Activated CD4-positive, alpha-beta T cell treated with anti-CD3 and anti-CD28 coated beads, Interleukin-2, amount 50 U/mL, for 4 hours (primary cell): ENCODE measurements at places on chromosomes 7 and 10.

GRCh38 chr7:105623378-105623777 lies 42.1 kb upstream of the EFCAB10 start:
- no peak for DNase-seq

GRCh38 chr7:112497481-112497880 lies 16.7 kb downstream of the LSMEM1 start:
- no peak for DNase-seq

GRCh38 chr10:4270116-4270515 lies 485.1 kb upstream of the KLF6 start:
- DNase-seq: no peak

DNA sequence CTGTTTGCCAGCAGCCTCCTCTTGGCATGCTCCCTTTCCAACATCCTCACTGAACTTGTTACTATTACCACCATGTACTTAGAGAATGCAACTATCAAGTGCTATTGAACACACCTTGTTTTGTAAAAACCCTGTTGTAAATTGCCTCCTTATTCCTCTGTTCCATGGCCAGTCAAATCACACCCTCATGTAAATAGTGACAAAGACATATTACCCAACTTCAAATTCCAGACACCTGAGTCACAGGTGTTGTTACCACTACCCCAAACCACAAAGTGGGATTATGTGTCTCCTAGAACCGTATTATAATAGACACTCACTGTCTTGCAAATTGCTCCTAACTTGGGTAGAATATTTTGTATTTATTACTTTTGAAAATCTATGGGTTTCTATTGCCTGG lies 263.2 kb upstream of the C7orf33 start:
- DNase-seq: no peak

DNA sequence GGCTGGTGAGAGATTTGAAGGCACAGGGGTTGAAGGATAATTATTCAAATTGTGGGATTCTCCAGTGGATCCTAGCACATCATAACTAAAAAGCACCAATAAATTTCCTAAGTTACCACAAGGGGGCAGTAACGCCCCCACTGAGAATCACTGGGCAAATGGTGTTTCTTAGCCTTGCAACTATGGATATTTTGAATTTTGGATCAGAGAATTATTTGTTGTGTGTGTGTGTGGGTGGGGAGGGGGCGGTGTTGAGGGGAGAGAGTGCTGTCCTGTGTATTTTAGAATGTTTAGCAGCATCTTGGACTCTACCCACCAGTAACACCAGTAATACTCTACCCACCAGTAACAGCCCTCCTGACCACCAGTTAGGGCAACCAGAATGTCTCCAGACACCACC lies 63.3 kb upstream of the PRKG1 start:
- no peak for DNase-seq

DNA sequence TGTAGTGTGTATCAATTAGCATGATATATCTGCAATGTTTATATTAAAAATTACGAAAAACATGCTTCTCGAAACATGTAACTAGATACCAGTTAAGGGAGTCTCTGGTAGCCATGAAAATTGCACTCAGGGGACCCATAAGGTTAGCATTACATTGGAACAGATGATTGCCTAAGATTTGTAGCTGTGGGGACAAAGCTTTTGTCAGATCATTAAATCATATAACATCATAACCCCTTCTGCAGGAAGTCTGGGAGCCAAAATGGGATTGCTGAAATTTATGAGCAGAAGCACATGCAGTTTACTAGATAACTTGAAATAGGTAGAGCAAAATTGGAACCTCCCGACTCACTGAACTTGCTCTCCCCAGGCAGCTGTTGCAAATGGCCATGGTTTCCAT lies 235.0 kb upstream of the IGFBP3 start:
- DNase-seq: no peak

DNA sequence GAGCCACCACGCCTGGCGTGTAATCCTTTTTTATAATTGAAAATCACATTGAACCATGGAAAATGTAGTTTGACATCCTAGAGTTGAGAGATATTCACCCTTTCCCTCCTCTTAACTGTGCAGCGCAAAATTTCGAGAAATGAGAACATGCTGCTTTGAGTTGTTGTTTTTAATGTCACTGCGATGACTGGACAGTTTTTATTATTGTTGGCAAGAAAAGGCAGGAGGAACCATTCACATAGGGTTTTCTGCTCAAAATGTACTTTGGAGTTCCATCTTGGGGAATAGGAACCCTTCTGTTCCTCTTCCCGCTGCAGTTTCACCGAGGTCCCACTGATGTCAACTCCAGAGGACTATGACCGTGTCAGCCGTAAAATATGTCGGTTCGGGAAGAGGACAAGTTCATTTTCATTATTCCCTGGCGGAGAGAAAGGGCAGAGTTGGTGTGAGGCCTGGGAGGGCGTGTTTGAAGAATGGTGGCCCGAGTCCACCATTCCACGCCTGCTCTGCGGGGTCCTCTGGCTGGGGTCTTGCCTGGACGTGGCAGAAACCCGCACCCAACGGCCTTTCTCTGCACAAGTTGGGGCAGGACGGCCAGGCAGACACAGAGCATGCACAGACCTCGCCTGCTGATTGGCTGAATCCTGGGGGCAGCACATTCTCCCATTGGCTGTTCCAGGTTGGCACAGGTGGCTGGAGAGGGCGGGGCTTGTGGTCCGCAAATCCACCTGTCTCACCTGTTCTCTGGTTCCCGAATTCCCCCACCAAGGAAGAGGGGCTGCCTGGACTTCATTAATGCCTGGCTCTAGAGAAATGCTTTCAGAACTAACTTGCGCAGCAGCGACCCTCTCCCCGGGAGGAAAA lies 105.1 kb upstream of the TCF7L2 start:
- no peak for DNase-seq

- no peak for DNase-seq
These were observed 17.6 kb downstream of the ZDHHC16 start for GRCh38 chr10:97463363-97464132.
